ENCODE measurements at places on chromosomes 16 and 17. TPM values are rescaled to one million over a fixed set of nuclear protein-coding genes. Genes with fewer than 3 reads are reported as not detected.

DNA sequence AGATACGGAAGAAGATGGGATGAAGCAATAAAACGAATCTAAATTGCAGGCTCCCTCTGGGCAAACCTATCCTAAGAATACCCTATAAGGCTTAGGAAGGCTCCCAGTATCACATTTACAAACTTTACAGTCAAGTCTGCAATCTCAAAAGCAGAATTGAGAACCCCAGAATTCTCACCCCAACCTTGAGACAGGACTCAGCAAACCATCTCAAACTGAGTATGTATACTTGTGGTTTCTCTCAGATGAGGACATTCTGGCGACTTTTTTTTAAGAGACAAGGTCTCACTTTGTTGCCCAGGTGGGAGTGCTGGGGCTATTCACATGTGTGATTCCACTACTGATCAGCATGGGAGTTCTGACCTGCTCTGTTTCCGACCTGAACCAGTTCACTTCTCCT is 19.3 kb upstream of the ITGA2B start:
- no peak for DNase-seq

DNA sequence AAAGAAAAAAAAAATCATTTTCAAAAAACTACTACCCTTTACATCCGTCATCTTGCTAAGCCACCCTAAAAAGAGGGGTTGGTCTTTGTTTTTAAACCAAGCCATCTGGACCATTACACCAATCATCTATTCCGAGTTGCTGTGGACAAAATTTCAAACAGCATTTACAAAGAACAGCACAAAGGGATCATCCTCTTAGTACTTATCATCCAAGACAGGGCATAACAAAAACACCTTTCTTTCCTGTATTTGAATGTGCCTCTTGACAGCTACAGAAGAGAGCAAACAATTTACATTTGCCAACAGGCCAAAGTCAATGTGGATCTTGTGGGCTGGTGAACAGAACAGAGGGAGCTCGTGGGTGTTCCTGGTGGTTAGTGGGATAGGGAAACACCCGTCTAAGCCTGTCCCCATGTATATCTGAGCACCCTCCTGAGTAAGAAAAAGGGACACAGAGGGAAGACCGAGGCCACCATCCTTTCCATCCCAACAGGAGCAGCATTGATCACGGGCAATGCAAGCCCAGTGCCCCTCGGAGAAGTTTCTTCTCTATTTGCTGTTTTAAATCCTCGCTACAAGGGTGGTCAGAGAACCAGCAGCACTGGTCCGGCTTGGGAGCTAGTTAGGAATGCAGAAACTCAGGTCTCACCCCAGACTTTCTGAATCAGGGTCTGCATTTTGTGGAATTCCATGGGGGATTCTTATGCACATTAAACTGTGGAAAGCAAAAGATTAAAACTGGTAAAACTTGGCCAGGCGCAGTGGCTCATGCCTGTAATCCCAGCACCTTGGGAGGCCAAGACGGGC is 1.9 kb downstream of the SLC39A11 start:
- no peak for DNase-seq

DNA sequence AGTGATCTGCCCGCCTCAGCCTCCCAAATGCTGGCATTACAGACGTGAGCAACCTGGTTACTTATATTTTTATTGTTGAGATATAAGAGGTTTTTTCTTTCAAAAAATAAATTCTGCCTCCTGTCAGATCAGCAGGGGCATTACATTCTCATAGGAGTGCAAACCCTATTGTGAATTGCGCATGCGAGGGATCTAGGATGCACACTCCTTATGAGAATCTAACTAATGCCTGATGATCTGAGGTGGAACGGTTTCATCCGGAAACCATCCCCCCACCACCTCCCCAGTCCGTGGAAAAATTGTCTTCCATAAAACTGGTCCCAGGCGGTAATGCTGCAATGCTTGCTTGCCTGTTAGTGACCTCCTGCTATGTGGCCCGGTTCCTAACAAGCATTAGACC is 7.5 kb upstream of the CNEP1R1 start:
- no peak for DNase-seq

DNA sequence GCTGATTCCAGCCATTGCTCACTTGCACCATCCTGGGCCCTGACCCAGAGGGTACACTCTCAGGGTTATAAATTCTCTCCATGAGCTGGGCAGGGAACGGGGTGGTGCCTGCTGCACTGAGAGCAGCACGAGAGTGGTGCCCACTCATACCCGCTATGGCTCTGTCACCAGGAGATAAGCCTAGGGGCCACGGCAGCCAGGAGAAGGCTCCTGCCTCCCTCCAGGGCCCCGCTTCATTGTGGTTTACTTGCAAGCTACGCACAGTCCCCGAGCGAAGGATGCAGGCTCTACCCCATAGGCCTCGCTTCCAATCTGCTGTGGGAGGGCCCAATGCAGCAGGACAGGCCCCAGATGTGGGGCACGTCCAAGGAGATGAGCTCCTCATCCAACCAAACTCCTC is 48.5 kb downstream of the VAC14 start:
- no peak for DNase-seq

Gene IQCK
- polyA plus RNA-seq: 11.2 TPM

DNA sequence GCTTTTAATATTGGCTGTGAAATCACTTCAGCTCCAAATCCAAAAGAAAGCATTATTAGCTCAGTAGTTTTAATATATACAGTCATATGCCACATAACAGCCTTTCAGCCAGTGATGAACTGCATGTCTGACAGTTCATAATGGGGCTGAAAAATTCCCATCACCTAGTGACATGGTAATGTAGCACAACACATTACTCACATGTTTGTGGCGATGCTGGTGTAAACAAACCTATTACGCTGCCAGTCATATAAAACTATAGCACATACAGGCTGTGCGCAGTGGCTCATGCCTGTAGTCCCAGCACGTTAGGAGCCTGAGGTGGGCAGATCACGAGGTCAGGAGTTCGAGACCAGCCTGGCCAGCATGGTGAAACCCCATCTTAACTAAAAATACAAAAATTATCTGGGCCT is 92.2 kb downstream of the TUBD1 start:
- DNase-seq: no peak

GRCh38 chr16:24826096-24826690 is 19.6 kb upstream of the SLC5A11 start:
- no peak for DNase-seq

Gene DHRS7C
- 89.3 TPM for polyA plus RNA-seq

DNA sequence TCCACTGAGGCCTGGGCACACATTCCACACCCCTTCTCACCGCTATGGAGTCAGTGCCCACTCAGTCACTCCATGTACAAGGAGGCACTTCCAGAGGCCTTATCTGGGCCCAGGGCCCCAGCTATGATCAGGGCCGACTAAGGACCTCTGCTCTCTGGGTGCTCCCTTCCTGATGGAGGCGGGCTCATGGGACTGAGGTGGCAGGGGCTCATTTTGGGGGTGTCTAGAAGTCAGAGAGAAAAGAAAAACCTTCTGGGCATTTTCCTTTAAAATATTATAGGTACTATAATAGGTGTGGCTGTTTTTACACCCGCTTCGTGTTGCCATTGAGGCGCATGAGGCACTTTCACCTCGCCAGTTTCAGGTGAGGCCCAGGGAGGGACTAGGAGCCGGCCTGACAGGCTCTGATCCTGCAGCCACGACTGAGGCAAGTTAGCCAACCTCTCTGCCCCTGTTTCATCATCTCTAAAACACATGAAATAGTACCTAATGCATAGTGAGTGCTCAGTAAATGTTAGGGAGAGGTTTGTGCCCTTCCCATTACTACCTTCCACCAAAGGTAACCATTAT is 14.4 kb downstream of the B9D1 start:
- no peak for DNase-seq

GRCh38 chr17:77793146-77793970 is 165.1 kb upstream of the TNRC6C start:
- no peak for DNase-seq

GRCh38 chr16:71971571-71971970 is 28.6 kb downstream of the PKD1L3 start:
- DNase-seq: no peak

DNA sequence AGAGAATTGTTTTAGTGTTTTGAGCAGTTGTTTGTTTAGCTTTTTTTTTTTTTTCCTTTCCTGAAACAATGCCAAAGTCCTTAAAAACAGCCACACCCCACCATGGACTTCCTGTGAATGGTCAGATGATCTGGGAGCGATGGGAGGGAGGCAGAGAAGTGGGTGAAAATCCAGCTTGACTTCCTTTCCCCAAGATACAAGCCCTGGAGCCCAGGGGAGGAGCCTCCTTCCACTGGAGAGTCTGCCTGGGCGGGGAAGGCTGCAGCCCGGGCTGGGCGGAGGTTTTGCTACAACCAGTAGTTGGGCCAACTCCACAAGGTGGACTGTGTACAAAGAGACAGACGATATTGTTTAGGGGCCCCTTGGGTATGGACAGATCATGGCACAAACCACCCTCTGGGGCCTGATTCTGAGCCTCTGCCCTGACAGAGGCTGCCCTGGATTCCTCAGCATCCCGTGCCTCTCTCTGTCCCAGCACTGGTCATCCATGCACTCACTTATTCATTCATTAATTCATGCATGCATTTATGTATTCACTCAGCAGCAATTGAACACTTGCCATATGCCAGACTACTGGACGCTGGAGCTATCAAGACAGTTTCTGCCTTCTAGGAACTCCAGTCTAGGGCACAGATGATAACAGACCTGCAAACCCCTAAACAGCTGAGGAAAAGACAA is 29.8 kb downstream of the WSB1 start:
- DNase-seq: peak; percentile 62

- peak; percentile 52 for DNase-seq
Observed at GRCh38 chr16:81539009-81539758, 94.6 kb downstream of the CMIP start.

- DNase-seq: no peak
Observed at GRCh38 chr17:40448639-40449261, 5.5 kb downstream of the IGFBP4 start.

Gene PRR14
- 17.8 TPM for polyA plus RNA-seq

GRCh38 chr17:40558300-40558889 is 6.9 kb downstream of the CCR7 start:
- DNase-seq: no peak

DNA sequence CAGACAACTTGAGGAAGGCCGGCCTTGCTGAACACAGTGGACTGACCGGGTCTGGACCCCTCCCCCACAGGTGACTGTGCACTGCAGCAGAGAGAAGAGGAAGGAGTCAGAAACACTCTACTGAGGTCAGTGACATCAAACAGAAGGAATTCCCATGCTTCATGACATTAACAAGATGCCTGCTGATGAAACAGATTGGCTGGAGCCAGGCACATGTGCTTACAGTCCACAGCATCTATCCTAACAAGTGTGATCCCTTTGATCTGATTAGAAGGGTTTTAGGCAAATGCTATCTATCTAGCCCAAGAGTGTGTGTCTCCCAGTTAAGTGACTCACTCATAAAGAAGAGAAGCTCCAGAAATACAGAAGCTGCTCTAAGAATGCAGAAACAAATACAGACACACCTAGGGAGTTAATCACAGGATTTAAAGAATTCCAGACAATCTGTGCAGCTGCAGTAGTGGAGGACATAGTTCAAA is 90.2 kb downstream of the SYCE1L start:
- DNase-seq: no peak

DNA sequence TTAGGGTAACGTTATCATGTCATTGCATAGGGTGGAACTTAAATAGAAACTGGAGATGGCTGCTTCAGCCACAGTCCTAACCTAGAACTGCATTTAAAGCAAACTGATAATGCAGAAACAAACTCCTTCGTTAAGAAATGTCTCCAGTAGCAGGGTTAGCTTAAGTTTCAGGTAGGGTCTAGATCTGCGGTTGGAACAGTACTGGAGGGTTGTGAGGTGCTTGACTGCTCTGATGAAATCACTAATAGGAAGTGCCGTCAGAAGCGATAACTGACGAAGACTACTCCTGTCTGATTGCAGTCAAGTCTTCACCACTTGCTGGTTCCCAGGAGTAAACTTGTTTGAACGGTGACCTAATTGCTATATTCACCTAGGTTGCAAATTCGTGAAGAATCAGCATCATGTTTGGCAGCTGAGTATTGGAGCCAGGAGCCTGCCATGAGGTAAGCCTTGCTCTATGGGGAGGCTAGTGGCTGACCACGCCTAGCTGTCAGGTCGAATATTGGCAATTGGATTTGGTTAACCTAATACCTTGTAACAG is 24.5 kb downstream of the TRPV2 start:
- DNase-seq: no peak

DNA sequence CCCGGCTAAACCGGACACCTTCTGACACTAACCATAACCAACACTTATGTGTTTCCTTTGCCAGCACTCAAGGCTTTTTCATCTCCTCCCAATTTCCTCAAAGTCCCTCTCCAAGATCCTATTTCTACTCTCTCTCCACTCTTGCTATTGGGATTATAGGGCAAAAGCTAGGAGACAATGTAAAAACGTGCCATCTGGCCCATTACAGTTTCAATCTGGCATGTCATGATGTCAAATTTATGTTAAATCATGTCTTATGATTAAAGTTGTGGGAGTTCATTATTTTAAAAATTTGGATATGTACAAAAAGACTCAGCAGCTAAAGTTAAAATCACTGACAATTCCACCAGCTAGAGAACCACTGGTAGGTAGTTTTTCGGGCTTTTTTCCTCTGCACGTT is 77.3 kb downstream of the ZFHX3 start:
- DNase-seq: no peak

DNA sequence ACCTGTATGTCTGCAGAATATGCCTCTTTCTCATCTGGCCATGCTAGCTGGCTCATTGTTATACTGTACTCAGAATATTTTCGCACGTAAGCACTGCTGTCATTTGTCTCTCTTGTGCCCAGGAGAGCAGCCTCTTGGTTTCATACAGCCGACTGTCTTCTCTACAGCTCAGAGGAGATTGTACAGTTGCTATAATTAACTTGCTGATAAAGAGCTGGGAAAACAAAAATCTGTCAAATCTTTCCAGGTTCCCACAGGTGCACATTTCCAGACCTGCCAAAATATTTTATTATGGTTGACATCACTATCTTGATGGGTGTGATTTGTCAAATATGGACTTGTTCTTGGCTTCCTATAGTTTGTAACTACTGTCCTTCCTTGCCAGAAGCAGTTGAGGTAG is 122.7 kb downstream of the FTO start:
- no peak for DNase-seq

DNA sequence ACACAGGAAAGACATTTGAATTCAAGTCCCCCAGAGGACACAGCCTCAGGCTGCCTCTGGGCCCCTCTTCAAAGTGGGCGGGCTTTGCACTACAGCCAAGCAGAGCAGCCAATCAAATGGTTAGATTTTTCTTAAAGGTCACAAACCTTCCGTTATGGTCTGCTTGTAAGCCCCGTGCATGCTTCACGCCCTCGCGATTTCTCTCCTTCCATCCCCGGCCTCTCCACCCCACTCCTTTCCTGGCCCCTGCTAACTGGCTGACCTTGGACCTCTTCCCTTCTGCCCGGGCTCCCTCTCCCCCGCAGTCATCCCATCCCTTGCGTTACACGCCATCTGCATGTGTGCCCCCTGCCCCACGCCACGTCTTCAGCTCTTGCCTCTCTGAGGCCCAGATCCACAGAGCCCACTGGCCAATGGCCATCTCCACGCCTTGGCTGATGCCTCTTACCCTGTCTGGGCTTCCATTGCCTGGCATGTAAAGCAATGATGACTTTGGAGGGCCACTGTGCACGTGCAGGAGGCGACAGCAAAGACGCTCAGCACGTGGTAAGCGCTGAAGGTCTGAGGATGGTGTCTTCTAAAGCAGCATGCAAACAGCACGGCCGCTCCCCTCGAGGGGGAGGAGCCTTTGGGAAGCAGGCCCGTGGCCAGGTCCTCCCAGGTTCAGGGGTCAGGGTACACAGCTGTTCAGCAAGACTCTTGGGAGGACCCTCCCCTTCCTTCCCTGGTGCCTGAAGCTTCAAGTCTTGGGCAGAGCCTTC is 86.8 kb downstream of the ZDHHC7 start:
- DNase-seq: peak; percentile 92

Measured in muscle of back (tissue), 13 donors.